ENCODE measurements at places on chromosomes 1 and 21.
A peak's percentile ranks its signal among the peaks of the same experiment; 100 is the strongest.

DNA sequence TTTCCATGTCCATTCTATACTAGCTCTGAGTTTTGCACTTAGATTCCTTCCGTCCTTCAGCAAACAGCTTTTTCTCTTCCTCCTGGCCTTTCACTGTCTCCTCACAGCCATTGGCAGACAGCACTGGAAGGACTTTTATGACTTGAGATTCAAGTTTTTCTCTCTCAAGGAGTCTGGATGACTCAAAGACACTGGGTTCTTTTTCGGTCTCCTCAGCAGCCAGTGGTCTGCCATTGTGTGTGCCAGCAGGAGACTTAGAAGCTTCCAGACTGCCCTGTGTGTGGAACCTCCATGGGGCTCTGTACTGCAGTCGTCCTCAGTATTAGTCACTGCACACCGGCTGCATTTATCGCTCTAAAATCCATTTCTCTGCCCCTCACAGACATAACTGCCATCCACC, 30.5 kb downstream of the NTNG1 start:
- DNase-seq: no peak

- no peak for DNase-seq
Observed at GRCh38 chr1:64956733-64957441, 9.5 kb downstream of the JAK1 start.

- no peak for DNase-seq
Observed at GRCh38 chr1:90616395-90616794, 100.7 kb downstream of the BARHL2 start.

GRCh38 chr1:25245809-25246599, 1.2 kb downstream of the RSRP1 start:
- no peak for DNase-seq

DNA sequence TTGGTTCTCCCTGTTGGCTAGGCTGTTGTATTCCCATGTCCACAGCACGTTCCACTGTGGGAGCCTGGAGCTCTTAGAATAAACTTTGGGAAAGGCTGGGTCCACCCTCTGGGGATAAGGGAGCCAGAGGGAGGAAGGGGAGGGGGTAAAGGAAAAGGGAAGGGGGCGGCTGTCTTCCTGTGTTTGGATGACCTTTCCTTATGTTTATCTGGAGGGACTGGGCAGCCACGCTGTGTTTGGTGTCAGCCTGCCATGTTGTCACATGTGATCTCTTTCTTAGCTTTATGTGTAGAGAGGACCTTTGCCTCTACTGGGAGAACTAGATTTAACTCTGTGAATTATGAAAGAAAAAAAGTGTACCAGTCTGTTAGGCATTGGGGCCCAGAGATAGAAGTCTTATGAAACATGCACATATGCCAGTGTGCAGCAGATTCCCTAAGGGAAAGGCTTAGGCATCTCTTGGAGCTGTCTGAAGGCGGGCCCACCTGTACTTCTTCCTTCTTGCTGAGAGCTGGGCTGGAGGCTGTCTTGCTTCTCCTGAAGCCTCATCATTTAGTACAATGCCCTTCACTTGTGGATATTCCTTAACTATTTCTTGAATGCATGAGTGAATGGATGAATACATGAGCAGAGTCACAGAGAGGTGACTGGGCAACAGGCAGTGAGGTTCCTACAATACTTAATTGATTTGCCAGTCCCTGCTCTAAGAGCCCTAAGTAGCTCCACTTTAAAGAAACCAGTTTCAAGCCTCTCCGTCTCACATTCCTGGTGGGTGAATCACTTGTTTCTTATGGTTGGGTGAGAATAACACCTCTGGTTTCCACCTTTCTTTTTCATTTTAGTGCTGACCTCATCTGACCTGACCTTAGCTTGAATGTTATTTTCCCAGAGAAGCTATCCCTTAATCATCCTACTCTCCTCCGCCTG, 62.5 kb upstream of the ARHGAP29 start:
- no peak for DNase-seq

DNA sequence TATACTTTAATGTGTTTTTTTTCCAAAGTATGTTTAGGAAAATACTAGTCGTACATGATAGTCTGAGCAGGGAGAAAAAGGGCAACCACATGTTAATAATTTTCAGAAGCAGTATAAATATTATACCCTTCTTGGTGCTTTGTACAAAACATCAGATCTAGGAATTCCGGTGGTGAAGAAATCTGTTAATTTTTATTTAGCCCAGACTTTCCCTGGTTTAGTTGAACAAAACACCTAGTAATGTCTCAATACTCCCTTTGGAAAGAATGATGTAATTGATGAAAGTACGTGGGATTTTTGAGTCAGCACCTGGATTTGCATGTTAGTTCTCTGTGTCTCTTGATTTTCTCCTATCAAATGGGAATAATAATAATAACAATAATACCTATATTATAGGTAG, 38.4 kb upstream of the KCNK2 start:
- DNase-seq: no peak

DNA sequence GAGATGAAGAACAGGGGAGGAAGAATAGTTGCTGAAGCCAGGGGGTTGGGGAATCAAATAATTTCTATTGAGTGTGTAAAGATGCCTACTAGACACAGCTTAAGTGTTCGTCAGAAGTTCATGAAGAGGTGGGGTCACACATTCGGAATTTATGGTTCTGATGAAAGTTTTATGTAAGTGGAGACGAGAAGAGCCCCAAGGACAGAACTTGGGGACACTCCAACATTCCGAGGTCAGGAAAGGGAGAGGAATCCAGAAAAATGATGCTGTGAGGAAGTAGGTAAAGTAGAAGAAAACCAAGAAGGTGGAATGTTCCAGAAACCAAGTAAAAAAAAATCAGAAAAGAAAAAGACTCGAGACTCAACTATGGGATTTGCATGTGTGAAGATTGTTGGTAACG, 272.5 kb downstream of the SIPA1L2 start:
- no peak for DNase-seq

GRCh38 chr1:12065872-12066271, 2.8 kb downstream of the TNFRSF8 start:
- no peak for DNase-seq

DNA sequence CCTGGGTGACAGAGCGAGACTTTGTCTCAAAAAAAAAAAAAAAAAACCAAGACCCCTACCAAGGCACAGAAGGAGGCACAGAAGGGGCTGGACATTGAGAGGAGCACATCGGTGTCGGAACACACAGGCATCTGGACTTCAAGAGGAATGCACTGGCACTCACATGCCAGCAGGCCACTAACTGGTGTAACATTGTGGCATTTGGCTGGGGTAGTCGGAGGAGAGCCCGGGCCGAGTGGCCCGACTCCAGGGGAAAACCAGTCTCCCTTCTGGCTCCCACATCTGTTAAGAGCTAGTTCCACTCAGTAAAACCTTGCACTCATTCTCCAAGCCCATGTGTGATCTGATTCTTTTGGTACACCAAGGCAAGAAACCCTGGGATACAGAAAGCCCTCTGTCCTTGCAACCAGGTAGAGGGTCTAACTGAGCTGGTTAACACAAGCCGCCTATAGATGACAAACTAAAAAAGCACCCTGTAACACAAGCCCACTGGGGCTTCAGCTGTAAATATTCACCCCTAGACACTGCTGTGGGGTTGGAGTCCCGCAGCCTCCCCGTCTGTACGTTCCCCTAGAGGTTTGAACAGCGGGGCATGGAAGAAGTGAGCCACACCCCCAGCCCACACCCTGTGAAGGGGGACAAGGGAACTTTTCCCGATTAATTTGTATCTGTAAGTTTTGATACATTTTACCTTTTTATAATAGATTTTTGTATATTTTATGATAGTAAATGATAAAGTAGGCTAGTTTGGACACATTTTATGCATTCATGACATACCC, 17.2 kb upstream of the AKIRIN1 start:
- DNase-seq: no peak

GRCh38 chr1:37893673-37894072, 34.3 kb upstream of the MTF1 start:
- DNase-seq: no peak

- no peak for DNase-seq
Observed at GRCh38 chr21:27525780-27526179, 558.9 kb upstream of the ADAMTS5 start.

- no peak for DNase-seq
Observed at GRCh38 chr1:212597487-212597886, 11.1 kb upstream of the ATF3 start.

DNA sequence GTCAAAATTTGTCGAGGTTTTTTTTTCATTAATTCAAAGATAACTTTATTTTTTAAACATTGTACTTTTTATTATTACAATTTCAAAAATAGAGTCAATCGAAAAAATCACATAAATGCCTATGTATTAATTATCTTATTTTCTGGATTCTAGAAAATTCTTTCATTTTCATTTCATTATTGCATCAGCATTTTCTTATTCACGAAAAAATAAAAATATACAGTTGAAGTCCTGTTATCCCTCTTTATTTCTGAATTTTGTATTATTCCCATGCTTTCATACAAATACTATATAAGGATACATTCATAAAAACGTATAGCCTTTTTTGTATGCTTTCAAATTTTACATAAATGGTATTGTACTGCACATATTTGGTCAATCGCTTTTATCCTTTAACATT, 681.0 kb upstream of the USP24 start:
- DNase-seq: no peak

DNA sequence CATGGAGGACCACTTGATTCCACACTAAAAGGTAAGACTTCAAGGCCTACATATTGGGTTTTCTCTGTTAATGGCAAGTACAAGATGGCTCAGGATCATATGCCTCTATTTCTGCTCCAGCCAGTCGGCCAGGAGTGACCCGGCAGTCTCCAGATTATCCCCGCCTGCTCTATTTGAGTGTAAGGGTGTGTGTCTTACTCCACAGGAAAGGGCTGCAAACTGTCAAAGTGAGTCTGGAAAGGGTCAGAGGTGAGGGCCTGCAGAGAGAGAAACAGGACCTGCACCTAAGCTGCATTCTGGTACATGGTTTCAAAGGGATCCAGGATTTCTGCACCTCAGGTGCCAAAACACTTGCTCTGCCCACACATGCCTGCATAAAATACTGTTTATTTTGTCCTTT, 9.2 kb downstream of the ZNF692 start:
- no peak for DNase-seq

- no peak for DNase-seq
Observed at GRCh38 chr1:14712136-14712535, 113.7 kb downstream of the KAZN start.

- DNase-seq: no peak
Observed at GRCh38 chr1:193090865-193091264, 14.3 kb downstream of the GLRX2 start.

DNA sequence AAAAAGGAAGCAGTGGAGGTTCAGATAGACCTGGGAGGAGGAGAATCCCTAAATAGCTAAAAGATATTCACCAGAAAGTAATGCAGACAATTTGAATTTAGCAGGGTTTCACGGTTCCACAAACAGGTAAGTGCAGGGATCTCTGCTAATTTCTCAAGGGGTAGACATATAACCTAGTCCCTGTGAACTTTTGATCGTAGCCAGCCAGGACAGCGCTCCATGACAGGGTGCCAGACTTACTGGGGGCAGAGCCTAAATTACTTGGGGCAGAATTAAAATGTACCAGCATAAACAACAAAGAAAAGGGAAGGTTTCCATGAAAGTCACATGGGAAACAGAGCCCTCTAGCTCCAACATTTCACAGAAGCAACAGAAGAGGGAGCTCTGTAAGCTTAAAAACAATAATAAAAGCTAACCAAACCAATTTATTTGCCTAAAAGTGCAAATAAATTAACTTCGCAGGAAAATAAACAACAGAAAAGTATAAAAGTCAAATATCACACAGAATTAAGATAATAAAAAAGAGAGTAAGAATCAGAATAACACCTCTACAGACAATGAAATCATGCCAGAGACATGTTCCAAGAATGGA, 198.3 kb downstream of the DUSP10 start:
- no peak for DNase-seq

- no peak for DNase-seq
Observed at GRCh38 chr1:236673289-236673919, 12.9 kb upstream of the ACTN2 start.

DNA sequence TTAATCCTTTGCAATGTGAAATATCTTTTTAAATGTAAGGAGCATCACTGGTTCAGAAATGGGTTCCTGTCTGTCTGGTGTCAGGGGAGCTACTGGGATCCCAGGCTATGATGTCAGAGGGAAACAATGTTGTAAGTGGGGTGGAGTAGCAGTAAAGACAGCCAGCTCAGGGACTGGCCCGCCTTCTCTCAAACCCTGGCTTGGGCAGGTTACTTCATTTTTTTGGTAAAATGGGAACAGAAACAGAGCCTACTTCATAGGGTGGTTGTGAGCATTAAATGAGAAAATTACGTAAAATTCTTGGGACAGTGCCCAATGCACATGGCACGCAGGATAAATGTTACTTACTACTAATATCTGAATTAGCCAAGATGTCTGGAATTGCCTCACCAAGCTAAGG, 30.7 kb upstream of the IL20 start:
- no peak for DNase-seq

DNA sequence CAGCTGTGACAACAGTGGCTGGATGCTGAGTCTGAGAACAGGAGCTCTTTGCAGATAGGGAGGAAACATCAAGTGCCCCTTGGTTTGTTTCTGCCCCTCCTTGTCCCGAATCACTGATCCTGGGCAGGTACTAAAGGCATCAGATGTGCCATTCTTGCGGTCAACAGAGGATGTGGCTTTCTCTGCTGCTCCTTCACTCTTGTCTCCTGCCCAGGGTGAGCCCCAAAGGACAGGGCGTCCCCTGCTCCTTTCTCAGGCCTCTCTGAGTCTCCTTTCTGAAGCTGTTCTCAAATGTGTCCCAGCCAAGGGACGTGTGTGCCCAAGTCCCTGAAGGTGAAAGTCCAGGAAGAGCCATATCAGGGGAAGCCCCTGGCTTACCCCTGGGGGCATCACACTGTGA, 31.7 kb downstream of the SLC37A1 start:
- peak; percentile 5 for DNase-seq
